ENCODE measurements at places on chromosomes 5 and 9.

GRCh38 chr5:30099634-30100033 lies 1093.9 kb upstream of the CDH6 start:
- peak; percentile 69 for DNase-seq

GRCh38 chr9:134163371-134164196 lies 780 bp downstream of the RNU6ATAC start:
- DNase-seq = no peak

DNA sequence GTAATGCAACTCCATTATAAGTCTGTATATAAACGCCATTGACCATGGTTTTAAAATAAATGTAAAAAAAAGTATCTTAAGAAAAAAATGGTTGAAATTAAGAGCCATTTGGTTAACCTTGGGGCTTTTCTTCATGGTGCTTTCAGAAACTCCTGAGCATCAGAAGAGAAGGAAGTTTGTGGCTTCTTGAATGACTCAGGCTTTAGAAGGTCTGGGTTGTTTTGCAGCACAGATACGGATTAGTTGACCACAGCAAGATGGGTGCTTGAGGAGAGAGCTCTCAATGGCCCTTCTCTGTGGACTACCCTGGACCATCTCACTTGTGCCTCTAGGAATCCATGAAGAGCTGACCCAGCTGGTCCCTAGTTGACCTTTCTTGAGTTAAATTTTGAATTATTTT lies 189.5 kb downstream of the TMEM38B start:
- DNase-seq = no peak

DNA sequence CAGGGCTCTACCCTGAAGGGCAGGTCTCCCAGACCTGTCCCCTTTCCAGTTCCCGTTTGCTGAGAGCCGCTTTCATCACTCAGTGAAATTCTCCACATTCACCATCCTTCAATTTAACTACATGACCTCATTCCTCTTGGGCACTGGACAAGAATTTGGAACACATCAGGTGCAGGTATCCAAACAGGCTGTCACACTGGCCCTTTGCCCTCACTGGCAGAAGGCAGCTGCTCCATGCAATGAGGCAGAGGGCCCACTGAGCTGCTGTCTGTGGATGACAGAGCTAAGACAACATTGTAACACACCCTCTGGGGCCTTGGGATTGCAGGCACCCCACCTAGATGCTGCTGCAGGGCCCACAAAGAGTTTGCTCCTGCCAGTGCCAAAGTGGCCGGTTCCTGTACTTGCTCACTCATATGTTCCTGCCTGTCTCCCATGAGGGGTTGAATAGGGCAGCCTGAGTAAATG lies 55.1 kb downstream of the ACTL7B start:
- no peak for DNase-seq

GRCh38 chr5:58934629-58935097 lies 351.8 kb downstream of the RAB3C start:
- DNase-seq = no peak

- no peak for DNase-seq
Measured at GRCh38 chr5:27473307-27474046, 435.1 kb upstream of the CDH9 start.

GRCh38 chr5:148855249-148856008 lies 29.0 kb downstream of the ADRB2 start:
- DNase-seq = no peak

DNA sequence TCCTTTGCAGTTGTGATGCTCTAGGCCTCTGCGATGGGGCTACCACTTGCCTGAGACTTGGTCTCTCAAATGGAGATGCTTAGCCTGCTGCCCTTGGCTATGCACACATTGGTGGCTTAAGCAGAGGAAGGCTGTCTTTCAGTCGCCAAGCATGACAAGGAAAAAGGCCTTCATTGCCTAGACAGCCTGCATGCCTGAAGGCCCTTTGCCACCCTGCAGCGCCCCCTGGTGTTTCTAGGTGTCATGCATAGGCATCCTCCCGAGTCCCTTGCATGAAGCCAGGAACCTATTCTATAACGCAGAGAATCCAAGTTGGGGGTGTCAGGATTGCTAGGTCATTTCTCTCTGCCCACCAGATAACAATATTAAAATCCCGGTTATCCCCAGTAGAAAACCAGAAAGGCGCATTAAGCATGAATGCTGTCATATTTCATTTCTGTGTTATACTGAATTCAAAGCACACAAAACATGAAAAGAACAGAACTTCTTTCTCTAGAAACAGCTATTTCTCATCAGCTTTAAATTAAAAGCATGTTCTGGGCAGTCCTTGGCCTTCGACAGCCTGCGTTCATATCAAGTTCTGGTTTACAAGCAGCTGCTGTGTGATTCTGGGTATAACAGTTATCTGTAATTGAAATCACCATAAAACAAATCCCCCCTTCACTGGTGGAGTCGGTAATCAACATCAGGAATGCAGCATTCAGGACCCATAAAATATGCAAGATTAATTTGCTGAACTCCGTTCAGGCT lies 59.7 kb upstream of the TRPC7 start:
- DNase-seq = peak; percentile 13

GRCh38 chr9:115689331-115689730 lies 464.3 kb upstream of the PAPPA start:
- DNase-seq = no peak

GRCh38 chr5:32753051-32753450 lies 41.9 kb downstream of the NPR3 start:
- no peak for DNase-seq

DNA sequence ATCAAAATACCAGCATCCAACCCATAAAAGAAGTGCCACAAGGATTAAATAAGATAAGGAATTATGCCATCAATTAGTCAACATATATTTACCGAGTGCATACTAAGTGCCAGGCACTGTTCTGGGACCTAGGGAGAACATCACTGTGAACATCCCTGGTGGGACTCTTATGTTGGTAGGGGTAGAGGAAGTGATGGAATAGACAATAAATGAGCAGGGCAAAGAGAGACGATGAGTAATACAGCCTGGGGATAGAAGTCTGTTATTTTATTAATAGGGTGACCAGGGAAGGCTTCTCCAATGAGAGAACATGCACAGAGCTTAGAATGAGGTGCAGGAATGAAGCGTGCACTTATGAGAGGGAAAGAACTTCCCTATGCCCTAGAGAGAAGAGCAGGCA lies 47.4 kb upstream of the VLDLR start:
- no peak for DNase-seq

GRCh38 chr9:126722922-126723806 lies 81.7 kb upstream of the ZBTB43 start:
- DNase-seq = no peak

DNA sequence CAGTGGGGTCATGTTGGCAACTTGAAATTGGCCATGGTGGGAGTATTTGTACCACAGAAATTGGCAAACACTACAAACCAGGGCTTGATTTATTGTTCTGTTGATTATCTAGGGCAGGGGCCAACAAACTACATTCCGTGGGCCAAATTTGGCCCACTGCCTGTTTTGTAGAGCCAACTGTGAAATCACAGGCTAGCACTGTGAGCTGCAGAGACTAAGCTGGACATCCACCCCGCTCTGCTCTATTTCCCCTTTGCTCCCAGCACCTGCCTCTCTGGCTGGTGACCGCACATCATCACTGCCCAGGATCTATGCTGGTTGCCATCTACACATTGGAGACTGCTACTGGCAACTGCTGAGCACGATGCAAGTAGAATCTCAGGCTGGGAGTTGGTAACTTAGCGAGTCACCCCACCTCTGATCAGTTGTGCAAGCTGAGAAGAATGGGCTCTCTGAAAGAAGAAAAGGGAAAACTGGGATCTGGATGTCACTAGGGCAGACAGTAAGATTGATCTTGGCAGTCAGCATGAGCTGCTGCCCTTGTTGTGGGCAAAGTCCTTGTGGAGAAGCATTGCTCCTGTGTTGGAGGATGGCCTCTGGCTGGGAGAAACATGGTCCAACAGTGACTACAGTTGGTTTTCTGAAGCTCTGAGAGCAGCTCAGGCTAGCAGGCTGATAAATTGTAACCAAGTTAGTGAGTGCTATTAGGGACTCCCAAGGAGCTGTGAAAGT lies 144.7 kb upstream of the RAD23B start:
- DNase-seq = peak; percentile 45

GRCh38 chr9:18997151-18997550 lies 35.9 kb downstream of the SAXO1 start:
- DNase-seq = no peak

GRCh38 chr5:88203981-88204750 lies 64.5 kb downstream of the TMEM161B start:
- no peak for DNase-seq

GRCh38 chr5:173477345-173478040 lies 139.0 kb downstream of the BOD1 start:
- DNase-seq = peak; percentile 82

DNA sequence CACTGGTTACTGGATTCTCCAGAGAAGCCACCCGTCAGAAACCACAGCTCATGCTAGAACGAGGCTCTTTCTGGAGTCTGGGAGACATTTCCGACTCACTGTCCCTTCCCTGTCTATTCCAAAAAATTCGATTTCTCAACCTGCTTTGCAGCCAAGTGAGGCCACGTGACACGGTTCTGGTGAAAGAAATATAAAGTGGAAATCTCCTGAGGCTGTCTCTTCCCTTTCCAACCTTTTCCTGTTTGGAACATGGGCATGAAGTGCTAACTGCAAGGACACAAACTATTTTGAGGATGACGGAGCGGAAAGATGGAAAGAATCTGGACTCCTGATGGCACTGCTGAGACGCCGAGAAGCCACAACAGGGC lies 6.1 kb upstream of the PTGS1 start:
- no peak for DNase-seq

DNA sequence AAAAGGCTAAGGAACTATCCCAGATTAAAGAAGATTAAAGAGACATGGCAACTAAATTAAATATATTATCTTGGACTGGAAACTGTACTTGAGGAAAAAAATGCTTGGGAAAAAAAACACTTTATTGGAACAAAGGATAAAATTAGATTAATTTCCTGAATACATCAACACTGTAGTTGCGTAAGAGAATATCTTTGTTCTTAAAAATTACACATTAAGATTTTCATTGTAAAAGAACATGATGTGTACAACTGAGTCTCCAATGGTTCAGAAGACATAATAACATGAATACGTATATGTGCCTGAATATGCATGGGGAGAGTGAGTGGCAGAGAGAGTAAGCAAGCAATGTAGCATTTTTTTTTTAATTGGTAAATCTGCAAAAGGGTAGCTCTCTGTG lies 2.8 kb downstream of the AP3B1 start:
- no peak for DNase-seq

- no peak for DNase-seq
Measured at GRCh38 chr5:10801931-10802666, 41.1 kb upstream of the DAP start.

DNA sequence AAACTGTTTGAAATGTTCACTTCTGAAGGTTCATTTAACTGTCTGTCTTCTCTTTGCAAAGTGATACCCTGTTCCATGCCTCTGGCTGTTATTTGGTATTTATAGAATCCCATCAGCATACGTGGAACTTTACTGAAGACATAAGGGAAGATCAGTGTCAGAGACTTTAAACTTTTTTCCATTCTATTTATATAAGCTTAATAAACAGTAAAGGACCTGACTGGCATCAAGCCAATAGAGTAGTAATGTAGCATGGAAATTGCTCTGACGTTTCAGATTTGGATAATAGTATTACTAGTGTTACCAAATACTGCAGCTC lies 94.9 kb upstream of the MINAR2 start:
- DNase-seq = no peak

DNA sequence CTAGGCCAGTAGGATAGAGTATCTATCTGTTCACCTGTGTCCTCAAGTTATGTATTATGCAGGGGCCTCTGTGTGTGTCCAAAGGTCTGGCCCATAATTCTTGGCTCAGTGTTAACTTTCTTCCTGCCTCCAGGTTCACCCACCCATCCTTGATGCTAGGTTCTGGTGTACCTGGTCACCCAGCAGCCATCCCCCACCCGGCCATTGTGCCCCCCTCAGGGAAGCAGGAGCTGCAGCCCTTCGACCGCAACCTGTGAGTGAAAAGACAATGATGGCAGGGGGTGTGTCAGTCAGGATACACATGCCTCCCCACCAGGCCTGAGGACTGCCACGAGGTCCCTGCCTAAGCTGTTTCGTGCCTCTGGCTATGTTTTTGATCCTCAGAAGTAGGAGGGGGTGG lies 27.6 kb downstream of the TCF7 start:
- DNase-seq = no peak

GRCh38 chr9:105027084-105027483 lies 99.1 kb upstream of the ABCA1 start:
- no peak for DNase-seq

DNA sequence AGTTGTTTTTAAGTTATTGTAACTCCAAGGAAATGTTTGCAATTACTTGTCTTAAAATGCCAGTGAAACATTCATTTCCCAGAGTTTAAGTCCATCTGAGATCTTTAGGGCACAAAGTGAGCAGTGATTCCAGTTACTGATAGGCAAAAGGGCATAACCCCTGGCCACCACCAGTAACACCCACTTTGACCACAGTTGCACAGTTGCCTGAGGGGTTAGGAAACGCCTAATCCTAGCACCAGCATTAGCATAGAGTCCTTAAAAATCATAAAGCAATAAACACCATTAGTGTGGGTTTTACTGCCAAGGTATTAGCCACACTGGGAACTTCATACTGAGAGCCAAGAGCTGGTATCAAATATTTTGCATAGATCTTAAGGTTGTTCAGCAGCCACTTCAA lies 143.9 kb downstream of the SNCAIP start:
- no peak for DNase-seq

DNA sequence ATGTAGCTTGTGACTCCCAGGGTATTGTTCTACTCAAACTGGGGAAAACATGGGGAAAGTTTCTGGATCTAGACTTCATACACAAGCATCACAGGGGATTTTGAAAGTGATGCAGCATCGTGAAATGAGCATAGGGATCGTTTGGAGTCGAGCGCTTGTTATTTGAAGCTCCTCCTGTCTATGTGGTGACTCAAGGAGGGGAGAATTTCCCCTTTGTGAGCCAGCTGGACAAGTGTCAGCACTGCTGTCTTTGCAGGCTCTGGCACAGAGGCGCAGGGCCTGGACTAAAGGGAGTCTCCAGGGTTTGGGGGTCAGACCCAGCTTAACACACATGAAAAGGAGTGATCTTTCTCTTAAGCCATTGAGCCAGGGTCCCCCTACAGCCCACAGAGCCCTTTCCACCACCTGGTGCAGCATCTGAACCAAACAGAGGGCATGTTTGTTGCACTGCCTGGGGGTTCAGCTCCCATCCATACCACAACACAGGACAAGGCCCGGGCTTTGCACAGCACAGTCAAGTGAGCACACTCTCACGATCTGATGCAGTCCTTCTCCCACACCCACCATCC lies 51.0 kb downstream of the IRF1 start:
- peak; percentile 87 for DNase-seq

- DNase-seq = no peak
Measured at GRCh38 chr5:147963948-147964693, 57.8 kb upstream of the C5orf46 start.

GRCh38 chr5:150329038-150329437 lies 26.3 kb upstream of the ARSI start:
- DNase-seq = no peak

DNA sequence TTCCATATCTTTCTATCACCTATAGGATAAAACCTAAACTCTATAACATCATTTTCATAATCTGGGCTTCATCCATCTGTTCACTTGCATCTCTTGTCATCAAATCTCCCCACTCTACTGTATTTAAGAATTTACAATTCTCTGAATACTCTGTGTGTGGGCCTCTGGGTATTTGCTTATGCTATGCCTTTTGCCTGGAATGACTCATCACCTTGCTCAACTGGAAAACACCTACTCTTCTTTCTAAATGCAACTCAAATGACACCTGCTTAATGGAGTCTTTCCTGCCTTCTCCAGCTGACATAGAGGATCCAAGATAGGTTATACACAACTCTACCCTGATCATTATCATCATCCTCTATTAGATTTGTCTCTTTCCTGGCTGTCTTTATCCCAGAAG lies 421.7 kb downstream of the SPATA31D1 start:
- no peak for DNase-seq

Data from skeletal muscle cell (primary cell).